ENCODE measurements at places on chromosomes 1 and 21. TPM values are rescaled to one million over a fixed set of nuclear protein-coding genes. Genes with fewer than 3 reads are reported as not detected.

- H3K36me3 ChIP-seq: peaks cover 63% of the 10 kb centered on the region
- H3K27me3 ChIP-seq: no peaks in the 10 kb centered on the region
- no peak overlapping the region for H3K27ac ChIP-seq
- DNase-seq: no peak
- H3K4me3 ChIP-seq: no peak overlapping the region
These were observed 24.4 kb upstream of the GNG4 start for GRCh38 chr1:235673981-235674380.

DNA sequence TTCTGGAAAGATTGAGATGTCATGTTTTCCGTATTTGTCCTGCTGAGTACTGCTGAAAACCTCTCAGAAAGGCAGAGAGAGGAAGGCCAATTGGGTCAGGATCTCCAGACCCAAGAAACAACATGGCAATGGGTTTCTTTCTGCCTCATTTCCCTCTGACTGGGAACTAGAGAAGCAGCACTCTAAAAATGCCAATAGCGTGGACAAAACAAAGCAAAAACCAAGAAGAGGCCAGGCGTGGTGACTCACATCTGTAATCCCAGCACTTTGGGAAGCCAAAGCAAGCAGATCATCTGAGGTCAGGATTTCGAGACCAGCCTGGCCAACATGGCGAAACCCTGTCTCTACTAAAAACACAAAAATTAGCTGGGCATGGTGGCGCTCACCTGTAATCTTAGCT lies 18.3 kb downstream of the TNFRSF9 start:
- no peak overlapping the region for H3K4me3 ChIP-seq
- H3K27ac ChIP-seq: no peak overlapping the region
- DNase-seq: no peak
- no peaks in the 10 kb centered on the region for H3K36me3 ChIP-seq
- H3K27me3 ChIP-seq: peaks cover 5% of the 10 kb centered on the region
- no peaks in the 10 kb centered on the region for H3K4me1 ChIP-seq

DNA sequence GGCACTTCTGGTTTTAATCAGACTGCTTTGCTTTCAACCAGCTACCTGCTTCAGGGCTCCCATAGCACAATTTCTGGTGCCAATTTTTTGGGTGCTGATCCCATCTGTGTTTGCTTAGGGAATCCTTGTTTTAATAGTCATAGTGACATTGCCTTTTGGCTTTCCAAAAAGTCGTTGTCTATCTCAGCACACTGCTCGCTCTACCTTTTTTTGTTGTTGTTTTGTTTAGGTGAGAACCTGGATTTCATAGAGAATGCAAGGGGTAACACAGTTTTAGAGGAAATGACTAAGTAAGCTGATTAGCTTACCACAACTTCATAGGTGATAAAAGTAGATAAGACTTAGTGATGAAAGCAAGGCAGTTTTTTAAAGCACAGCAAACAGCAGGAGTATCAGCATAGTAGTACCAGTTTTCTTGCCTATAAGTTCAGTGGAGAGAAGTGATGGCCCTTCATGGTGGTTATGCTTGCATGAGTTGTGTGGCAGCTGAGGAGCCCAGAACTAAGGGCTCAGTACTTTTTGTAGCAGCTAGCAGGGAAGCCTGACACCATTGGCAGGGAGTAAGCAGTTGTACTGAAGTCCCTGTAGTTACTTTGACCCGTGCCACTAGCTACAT lies 31.3 kb downstream of the NEK7 start:
- no peak overlapping the region for H3K4me3 ChIP-seq
- no peaks in the 10 kb centered on the region for H3K27me3 ChIP-seq
- H3K36me3 ChIP-seq: no peaks in the 10 kb centered on the region
- H3K27ac ChIP-seq: no peak overlapping the region

Gene DFFB
- 10.6 TPM for total RNA-seq

Gene S100A1
- 0.71 TPM for total RNA-seq

Gene CYYR1
- total RNA-seq: 28.1 TPM

Gene REN
- total RNA-seq: 0.59 TPM
